GM12865 (cell line): ENCODE measurements at places on chromosomes 12 and 14.

GRCh38 chr12:1847411-1847810, 27.0 kb downstream of the LRTM2 start:
- DNase-seq: no peak

- DNase-seq: peak; percentile 87
Observed at GRCh38 chr12:68119724-68120211, 39.8 kb downstream of the IFNG start.

- no peak for DNase-seq
Observed at GRCh38 chr14:64646103-64646502, 58.1 kb upstream of the PLEKHG3 start.

- no peak for DNase-seq
Observed at GRCh38 chr14:55128386-55129085, 516 bp upstream of the LGALS3 start.

- no peak for DNase-seq
Observed at GRCh38 chr14:70170976-70171375, 17.8 kb downstream of the SLC8A3 start.
